ENCODE measurements at places on chromosomes 11 and 22.

GRCh38 chr11:72627594-72628281 is 46.5 kb downstream of the PDE2A start:
- no peak for DNase-seq

DNA sequence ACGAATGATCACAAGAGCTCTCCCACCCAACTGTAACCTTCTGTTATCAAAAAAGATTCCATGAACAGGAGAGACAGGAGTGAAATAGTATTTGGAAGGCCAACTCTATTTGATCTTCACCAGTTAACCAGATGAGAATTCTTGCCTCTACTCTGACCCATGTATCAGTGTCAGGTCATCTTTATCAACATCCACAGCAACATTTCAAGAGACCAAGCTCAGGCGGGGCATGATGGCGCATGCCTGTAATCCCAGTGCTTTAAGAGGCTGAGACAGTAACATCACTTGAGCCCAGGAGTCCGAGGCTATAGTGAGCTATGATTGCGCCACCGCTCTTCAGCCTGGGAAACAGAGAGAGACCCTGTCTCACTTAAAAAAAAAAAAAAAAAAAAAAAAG is 62.3 kb downstream of the GAB2 start:
- no peak for DNase-seq

GRCh38 chr11:10351765-10352641 is 47.1 kb downstream of the ADM start:
- DNase-seq = no peak

- DNase-seq = no peak
These were observed 94.5 kb downstream of the RPS6KA4 start for GRCh38 chr11:64453466-64453865.

- DNase-seq = no peak
These were observed 238.4 kb downstream of the TBC1D22A start for GRCh38 chr22:47000888-47001287.

Data from CD8-positive, alpha-beta T cell (primary cell).